ENCODE measurements at places on chromosomes 4 and X. TPM values are rescaled to one million over a fixed set of nuclear protein-coding genes. Genes with fewer than 3 reads are reported as not detected.

- DNase-seq: no peak
Measured at GRCh38 chr4:133741766-133742165, 459.8 kb downstream of the PABPC4L start.

GRCh38 chrX:20230406-20230805 is 36.3 kb downstream of the RPS6KA3 start:
- DNase-seq: no peak

DNA sequence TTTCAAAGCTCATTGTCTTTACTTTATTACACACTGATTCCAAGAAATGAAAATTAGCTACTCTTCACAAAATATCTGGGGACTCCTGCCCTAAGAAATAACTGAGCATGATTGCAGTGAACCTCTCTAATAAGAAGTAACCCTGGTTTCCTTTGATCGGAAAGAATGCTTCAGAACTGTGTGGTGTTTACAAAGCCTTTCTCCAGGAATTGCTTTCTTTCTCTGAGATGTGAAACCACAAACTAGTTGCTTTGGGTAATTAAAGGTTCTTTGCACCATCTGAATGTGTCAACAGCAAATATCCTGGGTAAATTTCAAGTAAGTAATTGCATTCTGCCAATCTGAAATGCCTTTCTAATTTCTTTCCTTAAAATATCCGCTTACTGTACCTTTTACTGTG is 292.9 kb upstream of the SLIT2 start:
- DNase-seq: no peak

- no peak for DNase-seq
Measured at GRCh38 chrX:48578661-48579128, 4.4 kb downstream of the RBM3 start.

Gene AKAP4
- 0.24 TPM for total RNA-seq

Gene GAGE12E
- not detected for total RNA-seq

Gene MAMLD1
- 0.72 TPM for total RNA-seq

Gene FAM47A
- not detected for total RNA-seq

Gene TCEAL6
- not detected for total RNA-seq

All from umbilical cord (tissue), 2 donors.